ENCODE measurements at places on chromosomes 3 and 15.

- no peak for DNase-seq
Observed at GRCh38 chr15:66886241-66886675, 179.1 kb upstream of the SMAD3 start.

GRCh38 chr3:30439451-30440053 is 166.8 kb upstream of the TGFBR2 start:
- DNase-seq = no peak

DNA sequence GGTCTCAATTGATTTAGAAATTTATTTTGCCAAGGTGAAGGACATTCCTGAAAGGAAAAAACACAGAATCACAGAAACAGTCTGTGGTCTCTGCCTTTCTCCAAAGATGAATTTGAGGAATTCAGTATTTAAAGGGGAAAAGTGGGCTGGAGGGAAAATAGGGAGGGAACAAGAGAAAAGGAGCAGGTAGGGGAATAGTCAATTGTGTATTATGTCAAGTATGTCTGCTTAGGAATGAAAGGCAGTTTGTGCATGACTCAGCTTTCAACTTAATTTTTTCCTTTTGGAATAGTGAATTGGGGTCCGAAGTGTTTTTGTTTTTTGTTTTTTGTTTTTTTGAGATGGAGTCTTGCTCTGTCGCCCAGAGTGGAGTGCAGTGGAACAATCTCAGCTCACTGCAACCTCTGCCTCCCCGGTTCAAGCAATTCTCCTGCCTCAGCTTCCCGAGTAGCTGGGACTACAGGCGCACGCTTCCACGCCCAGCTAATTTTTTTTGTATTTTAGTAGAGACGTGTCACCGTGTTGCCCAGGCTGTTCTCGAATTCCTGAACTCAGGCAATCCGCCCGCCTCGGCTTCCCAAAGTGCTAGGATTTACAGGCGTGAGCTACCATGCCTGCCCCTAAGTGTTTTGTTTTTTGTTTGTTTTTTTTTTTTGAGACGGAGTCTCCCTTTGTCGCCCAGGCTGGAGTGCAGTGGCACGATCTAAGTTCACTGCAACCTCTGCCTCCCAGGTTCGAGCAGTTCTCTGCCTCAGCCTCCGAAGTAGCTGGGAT is 74.1 kb upstream of the MAP4 start:
- DNase-seq = no peak

DNA sequence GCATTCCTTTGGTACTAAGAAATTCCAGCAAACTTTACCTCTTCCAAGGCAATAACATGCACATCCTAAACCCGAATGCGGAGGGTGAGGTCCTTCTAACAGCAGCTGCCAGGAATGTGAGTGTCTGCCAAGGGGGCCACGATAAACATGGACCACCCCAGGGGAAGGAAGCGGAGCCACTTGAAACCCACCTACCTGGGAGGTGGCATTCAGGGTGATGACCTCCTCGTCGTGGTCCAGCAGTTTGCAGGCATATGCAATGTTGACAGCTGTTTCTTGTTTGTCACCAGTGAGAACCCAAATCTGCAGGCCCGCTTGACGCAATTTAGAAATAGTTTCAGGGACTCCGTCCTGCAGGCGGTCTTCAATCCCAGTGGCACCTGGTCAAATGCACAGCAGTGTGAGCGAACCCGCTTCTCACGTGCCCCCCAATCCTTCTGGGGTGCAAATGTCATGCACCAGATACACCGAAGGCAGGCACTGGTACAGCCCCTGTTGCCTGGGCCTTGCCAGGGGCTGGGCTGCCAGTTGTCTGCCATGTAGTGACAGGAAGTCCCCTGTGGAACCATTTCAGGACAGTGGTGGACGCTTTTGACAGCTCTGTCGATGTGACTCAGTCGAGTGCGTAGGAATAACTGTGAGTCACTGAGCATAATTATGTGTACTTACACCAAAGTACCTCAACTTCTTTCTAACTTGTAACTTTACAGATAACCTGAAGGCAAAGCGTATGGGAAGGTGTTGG is 161.2 kb downstream of the ATP10A start:
- no peak for DNase-seq

DNA sequence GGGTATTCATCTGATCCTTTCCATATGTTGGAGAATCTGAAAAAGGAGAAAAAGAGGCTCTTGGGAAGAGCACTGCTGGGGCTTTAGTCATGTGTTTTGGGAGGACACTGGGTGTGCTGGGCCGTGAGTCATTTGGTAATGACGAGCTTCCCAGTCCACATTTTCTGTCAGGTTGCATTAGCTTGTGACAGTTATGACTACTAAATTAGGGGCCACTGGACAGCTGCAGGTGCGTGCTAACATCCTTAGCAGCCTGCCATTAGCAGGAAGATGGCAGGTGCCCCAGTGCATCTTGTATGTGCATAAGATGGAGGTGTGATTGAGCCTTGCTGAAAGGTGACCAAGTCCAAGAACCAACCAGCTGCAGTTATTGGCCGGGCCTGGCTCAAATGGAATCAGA is 242.4 kb downstream of the RYR3 start:
- DNase-seq = no peak

- no peak for DNase-seq
Observed at GRCh38 chr3:25724948-25725645, 58.1 kb downstream of the NGLY1 start.

- no peak for DNase-seq
Observed at GRCh38 chr15:39645138-39645975, 64.5 kb downstream of the THBS1 start.

- DNase-seq = no peak
Observed at GRCh38 chr15:52067545-52067926, 45.0 kb downstream of the BCL2L10 start.

DNA sequence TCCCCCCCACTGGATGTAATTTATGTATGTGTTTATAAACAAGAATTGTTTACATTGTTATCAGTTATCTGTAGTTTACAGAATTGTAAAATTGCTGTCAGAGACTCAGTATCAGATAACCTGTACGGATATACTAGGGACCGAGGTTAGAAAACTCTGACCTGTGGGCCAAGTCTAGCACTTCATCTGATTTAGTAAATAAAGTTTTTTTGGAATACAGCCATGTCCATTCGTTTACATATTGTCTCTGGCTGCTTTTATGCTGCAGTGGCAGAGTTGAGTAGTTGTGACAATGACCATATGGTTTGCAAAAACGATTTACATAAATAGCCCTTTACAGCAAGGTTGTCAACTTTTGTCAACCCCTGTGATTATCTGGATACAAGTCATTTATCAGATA is 52.6 kb downstream of the LRRC28 start:
- DNase-seq = peak; percentile 37

- no peak for DNase-seq
Observed at GRCh38 chr15:82307714-82308081, 41.6 kb downstream of the GOLGA6L10 start.

DNA sequence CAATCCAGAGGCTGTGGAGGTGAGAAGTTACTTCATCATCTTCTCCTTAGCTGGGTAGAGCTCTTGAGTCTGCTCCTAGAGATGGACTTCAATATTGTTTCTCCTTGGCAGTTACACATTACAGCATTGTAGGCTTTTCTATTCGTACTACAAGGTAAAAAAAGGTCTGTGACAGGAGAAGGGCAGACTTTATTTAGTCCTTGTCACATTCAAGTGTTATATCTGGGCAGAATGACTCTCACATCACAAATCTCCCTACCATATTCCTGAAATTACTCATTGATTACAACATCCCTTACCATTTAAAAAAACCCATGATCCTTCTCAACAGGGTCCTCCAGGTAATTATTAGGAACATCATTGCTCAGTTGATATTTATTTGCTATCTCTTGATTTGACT is 75.0 kb downstream of the AGBL1 start:
- DNase-seq = no peak

- no peak for DNase-seq
Observed at GRCh38 chr15:31252171-31252785, 74.4 kb upstream of the KLF13 start.

- DNase-seq = no peak
Observed at GRCh38 chr15:60555806-60556205, 76.9 kb upstream of the ICE2 start.

DNA sequence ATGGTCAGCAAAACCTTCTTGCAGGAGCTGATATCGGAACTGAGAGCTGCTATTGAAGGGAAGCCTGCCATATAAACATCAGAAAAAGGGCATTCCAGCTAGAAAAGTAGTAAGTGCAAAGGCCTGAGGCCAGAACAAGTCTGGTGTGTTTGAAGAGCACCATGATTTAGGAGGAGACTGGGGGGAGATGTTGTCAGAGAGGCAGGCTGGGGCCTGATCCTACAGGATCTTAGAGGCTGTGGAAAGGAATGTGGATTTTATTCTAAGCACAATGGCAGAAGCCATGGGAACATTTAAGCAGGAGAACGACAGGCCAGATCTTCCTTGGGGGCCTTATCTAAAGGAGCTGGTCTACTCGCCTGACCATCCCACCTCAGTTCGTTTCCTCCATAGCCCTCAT is 5.1 kb upstream of the MUC13 start:
- DNase-seq = no peak
